ENCODE measurements at places on chromosomes 2 and 18.

DNA sequence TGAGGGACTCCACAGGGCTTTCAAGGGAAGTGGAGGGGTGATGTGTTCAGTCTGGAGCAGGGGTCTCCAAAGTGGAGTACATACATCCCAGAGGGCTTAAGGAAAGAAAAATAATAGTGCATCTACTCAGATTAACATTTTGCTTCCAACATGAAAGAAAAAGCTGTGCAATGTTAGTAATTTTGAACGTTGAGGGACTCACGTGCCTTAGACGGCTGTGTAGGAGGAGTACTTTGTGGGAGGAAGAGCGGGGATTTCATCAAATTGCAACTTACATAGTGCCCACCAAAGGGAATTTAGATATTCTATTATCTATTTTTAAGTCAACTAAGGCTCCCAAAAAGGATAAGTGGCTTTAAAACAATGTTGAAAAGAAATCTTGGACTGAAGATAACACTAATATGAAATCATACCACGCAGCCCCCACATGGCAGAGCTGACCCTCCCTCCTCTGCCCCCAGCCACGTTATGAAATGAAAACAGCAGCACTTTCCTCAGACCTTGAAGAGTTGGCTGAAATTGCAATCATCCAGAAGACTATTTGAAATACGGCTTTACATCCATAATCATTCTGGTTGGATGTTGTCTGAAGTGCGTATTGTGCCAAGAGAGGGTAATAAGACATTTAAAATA, 42.9 kb downstream of the MEX3C start:
- ATAC-seq: no peak

GRCh38 chr18:9519399-9519798, 44.1 kb downstream of the RALBP1 start:
- ATAC-seq: no peak

- no peak for ATAC-seq
These were observed 56.9 kb downstream of the LIMS1 start for GRCh38 chr2:108591163-108591562.

GRCh38 chr2:99421469-99421868, 68.3 kb downstream of the REV1 start:
- ATAC-seq: no peak

DNA sequence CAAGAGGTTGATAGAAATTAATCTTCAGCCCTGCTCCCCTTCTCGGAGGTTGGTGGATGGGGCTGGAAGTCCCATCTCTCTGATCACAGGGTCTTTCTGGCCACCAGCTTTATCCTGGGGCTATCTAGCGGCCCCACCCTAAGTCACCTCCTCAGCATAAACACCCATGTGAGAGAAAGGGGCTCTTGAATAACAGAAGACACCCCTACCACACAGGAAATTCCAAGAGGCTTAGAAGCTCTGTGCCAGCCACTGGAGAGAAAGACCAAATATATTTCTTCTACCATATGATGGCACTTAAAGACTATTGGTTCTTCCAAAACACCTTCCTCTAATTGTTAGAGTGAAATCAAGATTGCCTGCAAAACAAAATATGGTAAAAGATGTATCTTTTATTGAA, 219.7 kb downstream of the VAPA start:
- no peak for ATAC-seq

DNA sequence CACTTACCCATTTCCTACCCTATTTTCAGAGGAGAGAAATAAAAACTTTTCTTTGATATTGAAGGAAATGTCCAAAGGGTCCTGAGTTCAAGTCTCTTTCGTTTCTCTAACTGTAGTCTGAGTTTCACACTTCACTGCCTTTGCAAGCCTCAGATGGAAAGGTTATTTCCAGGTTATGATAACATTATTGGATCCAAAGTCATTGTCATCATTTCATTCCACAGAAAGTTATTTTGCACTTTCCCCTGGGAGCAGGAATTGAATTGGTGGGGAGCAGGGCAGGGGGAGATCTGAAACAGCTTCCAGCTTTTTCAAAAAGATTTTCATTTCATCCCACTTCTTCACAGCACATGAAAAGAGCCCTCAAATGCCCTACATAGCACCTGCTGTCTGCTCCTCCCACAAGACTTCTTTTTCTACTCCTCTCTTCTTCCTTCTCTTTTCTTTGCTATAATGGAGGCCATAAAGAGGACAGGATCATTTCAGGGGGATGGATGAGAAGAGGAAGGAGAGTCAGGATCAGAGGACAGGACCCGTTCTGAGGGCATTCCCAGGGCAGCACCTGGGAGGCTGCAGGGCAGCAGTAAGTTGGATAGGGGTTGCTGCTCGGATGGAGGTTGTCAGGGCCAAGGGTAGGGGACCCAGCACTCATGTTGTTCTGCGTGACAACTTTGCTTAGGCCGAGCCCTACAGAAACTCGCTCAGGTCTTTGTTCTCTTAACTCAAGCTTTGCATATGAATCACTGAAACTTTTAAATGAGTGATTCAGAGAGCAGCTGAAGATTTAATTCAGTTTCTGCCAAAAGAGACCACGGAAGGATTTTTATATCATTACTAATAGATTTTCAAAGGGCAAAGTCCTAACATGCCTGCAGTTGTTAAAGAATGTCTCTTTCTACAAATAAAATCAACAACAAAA, 11.4 kb upstream of the GALNT5 start:
- peak; percentile 94 for ATAC-seq

- ATAC-seq: no peak
These were observed 106.2 kb downstream of the HDAC4 start for GRCh38 chr2:239294571-239295054.

- ATAC-seq: no peak
These were observed 32.1 kb downstream of the RHOB start for GRCh38 chr2:20478961-20479360.

DNA sequence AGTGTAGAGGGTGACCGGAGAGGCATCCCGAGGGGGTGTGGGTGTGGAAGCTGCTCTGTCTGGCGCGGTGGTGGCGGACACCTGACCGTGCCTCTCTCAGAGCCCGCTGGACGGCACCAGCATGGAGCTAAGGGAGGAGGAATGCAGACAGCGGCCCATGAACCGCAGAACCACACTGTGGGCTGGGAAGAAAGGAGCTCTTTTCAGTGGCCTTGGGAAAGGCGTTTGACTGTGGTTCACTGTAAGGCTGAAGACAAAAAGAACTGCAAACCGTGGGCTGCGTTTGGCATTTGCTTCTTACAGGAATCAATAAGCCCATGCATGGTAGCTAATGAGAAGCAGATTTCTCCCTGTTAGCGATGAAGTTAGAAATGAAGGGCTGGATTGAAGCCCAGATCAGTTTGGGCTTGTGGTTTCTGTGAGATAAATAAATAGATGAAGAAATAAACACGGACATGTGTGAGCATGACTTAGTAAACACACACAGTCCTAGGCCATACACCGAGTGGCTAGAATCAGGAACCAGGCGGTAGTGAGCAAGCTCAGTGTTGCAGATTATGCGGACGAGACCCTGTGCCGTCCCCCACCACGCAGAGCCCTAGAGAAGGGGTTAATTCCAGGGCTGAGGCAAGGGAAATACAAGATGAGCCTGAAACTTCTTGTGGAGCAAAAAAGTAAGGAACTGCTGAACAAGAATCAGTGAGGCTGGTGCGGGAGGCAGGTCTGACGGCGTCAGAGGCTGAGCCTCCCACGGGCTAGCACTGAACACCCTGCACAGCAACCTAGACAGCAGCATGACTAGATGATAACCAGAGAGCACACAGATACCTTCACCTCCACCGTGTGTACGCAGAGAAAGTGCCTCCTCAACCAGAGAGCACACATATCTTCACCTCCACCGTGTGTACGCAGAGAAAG, 29.3 kb upstream of the NFATC1 start:
- peak; percentile 44 for ATAC-seq

- no peak for ATAC-seq
These were observed 16.3 kb downstream of the DYNC2LI1 start for GRCh38 chr2:43790147-43790546.

- ATAC-seq: no peak
These were observed 228.0 kb upstream of the MEX3C start for GRCh38 chr18:51425475-51425874.

DNA sequence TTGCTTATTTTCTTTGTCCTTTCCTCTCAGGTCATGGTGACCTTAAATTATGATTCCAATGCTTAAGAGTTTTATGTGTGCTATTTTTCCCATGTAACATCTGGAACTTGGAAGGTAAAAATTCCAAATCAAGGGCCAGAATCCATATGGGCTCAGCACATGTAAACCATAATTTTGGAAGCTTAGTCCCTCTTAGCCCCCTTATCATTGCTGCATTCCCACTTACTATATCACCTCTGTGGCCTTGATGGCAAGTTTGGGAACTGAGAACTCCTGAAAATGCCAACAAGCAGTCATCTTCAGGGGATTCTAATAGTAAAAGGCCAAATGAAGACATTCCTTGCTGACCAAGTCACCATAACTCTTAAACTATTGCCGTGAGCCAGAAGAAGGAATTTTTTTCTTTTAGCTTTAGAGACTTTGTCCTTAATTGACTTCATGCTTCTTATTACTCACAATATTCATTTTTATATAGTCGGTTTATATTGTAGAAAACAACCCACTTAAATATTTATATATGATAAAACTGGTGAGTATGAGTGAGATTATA, 251.4 kb downstream of the SLC8A1 start:
- no peak for ATAC-seq

DNA sequence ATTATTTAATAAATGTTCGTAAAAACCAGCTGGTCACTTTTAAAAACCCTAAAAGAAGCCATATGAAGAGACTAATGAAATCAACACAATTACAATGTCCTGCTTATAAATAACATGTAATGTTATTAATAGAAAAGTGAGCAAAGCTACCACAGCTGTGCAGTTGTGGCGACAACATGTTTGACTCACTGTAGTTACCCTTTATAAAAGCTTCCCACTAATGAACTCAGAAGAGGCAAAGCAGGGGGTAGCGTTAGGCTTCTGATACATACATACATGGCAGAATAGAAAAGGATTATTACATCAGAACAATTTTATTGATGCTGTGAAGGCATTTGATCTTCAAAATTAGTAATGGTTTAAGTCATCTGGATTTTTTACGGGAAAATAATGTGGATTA, 219.7 kb downstream of the SLC4A10 start:
- no peak for ATAC-seq

DNA sequence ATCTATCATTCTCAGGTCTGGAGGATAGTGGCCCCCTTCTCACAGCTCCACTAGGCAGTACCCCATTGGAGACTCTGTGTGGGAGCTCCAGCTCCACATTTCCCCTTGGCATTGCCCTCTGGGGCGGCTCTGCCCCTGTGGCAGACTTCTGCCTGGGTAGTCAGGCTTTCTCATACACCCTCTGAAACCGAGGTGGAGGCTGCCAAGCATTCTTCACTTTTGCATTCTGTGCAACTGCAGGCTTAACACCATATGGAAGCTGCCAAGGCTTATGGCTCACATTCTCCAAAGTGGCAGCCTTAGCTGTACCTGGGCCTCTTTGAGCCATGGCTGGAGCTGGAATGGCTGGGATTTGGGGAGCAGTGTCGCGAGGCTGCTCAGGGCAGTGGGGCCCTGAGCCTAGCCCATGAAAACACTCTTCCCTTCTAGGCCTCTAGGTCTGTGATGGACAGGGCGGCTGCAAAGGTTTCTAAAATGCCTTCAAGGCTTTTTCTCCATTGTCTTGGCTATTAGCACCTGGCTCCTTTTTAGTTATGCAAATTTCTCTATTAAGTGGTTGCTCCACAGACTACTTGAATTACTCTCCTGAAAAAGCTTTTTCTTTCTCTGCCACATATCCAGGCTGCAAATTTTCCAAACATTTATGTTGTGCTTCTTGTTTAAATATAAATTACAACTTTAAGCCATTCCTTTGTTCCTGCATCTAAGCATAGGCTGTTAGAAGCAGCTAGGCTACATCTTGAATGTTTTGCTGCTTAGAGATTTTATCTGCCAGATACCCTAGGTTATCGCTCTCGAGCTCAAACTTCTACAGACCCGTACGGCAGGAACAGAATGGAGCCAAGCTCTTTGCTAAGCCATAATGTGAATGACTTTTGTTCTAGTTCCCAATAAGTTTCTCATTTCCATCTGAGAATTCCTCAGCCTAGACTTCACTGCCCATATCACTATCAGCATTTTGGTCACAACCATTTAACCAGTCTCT, 206.5 kb downstream of the CPS1 start:
- no peak for ATAC-seq

DNA sequence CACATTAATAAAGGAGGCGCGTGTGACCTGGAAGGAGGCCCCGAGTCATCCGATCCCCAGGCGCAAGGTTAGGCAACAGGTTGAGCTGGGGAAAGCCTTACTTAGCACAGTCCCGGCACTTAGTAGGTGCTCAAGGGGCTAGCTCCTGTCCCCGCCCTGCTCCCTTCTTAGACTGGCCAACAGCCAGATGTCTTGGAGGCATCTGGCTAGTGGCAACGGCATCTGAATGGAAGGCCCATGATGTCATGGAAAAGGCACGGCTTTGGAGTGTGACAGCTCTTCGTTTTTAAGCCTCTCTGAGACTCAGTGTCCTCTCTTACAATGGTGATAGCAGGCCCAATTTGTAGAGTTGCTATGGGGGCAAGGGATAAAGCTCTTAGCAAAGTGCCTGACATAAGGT, 258.3 kb downstream of the CYRIA start:
- ATAC-seq: no peak

GRCh38 chr2:128324008-128324896, 5.6 kb upstream of the HS6ST1 start:
- ATAC-seq: no peak

DNA sequence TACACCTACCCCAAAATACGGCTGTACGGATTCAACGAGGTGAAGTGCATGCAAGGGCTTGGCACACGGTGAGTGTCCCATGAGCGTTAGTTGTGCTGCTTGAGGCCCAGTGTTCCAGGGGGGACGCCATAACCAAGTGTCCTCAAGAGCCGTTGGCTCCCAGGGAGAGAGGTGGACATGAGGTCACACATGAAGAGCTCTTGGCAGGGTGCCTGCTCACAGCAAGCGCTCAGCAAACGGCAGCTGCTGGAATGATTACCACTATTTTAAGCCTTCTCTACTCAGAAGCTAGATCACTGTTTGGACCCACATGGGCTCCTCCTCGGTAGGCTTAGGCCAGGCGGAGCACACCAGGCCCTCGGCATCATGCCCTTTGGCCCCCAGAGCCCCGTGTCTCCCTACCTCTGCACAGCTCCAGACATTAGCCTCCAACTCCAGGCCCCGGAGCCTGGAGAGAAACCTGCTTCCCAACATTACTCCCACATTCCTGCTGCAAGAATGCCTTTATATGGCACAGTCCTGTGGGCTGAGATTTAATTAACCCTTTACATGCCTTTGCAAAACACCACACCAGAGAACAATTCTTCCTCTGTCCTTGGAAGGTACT, 68.4 kb upstream of the PPP1CB start:
- peak; percentile 76 for ATAC-seq

DNA sequence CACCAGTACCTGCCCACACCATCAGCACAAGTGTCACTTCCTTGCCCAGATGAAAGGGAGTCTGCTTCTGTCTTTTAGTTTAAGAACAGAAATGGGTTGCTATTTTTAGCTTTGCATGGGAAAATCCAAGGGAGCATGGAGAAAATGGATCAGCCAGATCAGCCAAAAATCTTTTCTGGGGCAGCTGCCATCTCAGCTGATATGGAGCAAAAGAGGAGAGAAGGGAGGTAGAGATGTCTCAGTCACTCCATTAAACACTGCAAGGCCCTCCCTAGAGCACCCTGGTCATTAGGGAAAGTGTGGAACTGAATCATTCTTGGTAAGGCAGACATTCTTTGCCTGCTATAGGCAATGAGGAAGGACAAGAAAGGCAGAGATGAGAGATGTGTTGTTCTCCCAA, 79.9 kb downstream of the CTAGE1 start:
- no peak for ATAC-seq

All from SK-N-SH treated with all-trans-retinoic acid at 6 μM for 48 hours (cell line).